ENCODE measurements at places on chromosomes 2 and 18. TPM values are rescaled to one million over a fixed set of nuclear protein-coding genes. Genes with fewer than 3 reads are reported as not detected.

The CTAGE1 gene
- not detected for total RNA-seq

The GPBAR1 gene
- total RNA-seq: 0.15 TPM

The UPP2 gene
- total RNA-seq: not detected

The RAD51AP2 gene
- total RNA-seq: not detected
